ENCODE measurements at places on chromosomes 12 and 14.

- no peak for DNase-seq
Measured at GRCh38 chr14:95185033-95185766, 27.9 kb upstream of the DICER1 start.

DNA sequence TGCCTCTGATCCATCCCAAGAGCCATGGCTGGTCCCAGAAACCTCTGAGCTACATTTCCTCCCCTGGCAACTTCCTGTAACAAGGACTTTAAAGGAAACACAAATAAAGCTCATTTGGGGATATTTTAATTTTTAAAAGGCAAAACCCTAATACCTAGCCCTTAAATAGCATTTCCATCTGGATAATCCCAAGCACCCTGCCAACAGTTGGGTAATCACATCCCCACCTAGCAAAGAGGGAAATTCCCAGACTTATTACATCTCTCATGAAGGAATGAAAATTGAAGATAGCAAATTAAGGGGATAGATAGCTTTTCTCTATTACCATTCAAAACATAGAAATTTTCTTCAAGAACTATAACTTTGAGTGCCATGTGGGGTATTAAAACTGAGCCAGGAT lies 213.7 kb upstream of the BMP4 start:
- DNase-seq: no peak

GRCh38 chr12:57055824-57056223 lies 5.9 kb upstream of the MYO1A start:
- no peak for DNase-seq

- DNase-seq: no peak
Measured at GRCh38 chr14:59754256-59754655, 116.3 kb downstream of the RTN1 start.

DNA sequence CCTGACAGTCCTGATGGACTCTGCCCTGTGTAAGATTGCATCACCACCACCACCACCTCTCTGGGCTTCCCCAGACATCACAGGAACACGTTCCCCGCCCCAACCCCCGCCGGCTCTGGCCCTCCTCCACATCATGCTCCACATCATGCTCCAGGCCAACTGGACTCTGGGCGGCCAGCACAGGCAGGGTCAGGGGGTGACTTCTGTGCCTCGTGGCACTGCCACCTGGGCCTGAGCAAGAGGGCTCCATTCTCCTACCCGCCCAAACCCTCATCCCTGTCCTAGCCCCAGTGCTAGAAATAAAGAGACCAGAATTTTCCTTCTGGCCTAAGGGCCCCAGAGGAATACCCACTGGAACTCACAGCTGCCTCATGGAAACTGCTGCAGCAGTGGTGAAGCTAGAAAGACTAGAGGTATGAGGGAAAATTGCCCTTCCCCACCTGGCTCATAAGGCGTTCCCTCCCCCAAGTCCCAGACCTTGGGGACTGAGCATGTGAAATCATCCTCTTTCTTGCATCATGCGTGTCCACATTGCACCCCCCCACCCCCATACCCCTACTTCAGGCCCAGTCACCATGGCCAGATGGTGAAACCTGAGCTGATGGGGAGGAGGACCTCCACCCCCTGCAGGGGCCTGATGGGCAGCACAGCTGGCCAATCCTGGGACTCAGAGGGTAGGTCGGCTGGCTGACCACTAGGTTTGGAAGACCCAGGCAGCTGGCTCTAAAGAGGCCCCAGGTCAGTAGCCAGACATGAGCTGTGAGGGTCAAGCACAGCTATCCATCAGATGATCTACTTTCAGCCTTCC lies at the start of gene INHBE:
Gene INHBE (plus strand): TSS at position 742 of the 808 bp plus-strand sequence. CDS start 230 bp downstream, outside the sequence.
- DNase-seq: no peak

DNA sequence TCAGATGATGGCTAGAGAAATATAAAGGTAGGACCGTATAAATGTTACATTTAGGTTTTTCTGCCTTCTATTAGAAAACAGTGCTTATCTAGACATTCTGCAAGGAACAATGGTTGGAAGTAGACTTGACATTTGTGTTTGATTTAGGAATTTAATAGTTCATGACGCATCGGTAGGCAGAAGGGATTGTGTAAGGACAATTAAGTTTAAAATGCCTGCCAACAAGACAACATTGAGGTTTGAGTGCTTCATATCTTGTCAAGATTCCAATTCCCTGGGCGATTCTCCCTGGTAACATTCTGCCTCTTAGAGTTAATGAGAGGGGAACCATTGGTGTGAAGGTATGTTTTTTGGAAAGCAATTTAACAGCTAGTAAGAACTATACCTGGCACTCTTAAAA lies 186.8 kb upstream of the RBM19 start:
- DNase-seq: no peak

GRCh38 chr12:836952-837351 lies 84.6 kb downstream of the WNK1 start:
- no peak for DNase-seq

- DNase-seq: no peak
Measured at GRCh38 chr14:93046705-93047050, 69.0 kb downstream of the ITPK1 start.

DNA sequence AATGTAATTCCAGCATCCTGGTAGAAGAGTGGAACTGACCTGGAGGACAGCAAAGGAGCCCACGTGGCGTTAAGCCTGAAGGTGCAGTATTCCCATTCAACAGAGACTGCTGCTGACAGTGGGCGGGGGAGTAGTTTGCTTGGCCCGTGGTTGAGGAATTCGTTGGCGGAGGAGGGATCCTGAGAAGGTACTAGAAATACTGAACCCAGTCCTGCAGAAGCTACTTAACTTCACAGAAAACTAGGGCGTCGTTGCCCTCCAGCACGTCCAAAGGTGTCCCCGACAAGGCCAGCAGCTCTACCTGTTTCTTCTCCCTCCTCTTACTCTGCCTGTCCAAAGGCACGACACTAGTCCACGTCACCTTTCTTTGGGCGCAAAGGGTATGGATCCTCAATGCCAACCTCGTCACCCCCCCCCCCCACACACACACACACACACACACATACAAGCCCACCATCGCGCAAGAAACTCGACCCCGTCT lies 303 bp downstream of the PUS7L start:
- peak; percentile 26 for DNase-seq

- DNase-seq: no peak
Measured at GRCh38 chr14:81345781-81346180, 54.3 kb downstream of the STON2 start.

DNA sequence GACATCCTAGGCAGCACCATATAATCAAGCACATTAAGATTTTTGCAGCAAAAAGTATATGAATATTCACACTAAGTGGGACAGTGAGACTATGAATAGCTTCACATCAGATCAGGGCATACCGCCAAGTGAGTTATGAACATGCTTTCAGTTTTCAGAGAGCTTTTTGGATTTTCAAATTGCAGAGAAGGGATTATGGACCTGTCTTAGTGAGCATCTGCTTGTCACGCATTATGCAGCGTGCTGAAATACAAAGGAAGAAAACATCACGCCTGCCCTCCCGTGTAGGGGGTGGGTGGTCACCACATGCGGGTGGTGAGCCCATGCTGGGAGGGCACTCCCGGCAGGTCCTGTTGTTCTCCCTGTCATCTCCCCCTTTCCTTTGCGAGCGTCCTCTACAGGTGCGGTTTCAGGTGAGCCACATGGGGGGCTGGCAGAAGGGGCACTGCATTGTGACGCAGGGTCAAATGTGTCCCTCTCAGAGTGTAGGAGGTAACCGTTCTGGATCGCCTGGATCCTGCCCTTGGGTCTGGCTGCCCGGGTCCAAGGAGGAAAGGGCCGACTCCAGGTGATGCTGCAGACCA lies 42.6 kb downstream of the TRAF3 start:
- DNase-seq: no peak

DNA sequence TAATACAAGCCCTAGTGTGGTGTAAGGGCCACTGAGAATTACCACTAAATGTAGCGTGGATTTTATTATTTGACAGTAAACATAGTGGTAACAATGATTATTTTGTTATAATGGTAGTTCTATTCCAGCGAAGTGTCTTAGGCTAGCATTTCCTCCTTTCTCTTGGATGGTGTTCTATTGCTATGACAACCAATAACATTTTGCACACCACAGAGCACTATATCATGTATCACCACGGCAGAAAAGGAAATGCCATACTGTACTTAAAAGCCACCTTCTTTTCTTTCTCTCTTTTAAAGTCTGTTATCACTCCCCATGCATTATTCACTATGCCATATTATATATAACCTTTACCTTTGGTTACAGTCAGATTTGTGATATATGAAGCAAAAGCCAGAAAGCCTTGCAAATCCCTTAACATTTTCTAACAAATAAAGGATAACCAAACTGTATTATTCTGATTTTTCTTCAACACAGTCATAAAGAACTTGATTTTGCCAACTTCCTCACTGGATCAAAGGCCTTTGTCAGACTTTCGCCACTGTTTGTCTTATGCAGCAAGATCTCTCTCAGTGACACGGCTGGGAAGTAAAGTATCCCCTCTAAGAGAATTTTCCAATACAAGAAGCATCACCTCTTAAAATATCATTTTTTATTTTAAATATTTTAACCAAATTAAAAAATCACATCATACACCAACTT lies 195.8 kb downstream of the FOXN3 start:
- no peak for DNase-seq

DNA sequence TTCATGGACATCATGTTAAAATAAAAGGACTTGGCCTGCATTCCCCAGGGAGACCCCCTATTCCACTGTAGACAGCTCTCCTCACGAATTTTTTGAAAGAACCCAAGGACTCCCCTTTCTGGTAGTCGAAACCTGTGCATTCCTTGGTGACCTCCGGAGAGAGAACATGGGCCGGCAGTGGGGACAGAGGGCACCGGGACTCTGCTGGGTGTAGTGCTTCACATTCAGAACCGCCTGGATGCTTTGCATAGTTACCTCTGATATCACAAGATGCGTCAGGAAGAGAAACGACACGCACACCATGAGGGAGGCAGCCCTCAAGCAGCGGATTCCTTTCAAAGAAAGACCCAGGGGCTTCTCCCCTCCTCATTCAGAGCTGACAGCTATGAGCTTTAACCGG lies 9.7 kb downstream of the CKAP4 start:
- no peak for DNase-seq

DNA sequence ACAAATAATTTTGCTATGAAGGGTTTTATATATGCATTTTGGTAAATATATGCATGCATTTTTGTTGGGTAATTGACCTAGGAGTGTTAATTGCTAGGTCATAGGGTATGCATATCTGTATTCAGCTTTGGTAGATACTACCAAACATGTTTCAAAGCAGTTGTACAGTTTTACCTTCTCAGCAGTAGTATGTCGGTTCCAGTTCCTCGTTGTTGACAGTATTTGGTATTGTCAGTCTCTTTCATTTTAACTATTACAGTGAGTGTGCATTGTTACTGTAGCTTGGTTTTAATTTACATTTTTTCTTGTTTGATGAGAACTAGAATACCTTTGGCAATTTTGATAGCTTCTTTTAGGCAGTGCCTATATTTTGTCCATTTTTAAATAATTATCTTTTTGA lies 98.9 kb downstream of the ARID2 start:
- DNase-seq: no peak

DNA sequence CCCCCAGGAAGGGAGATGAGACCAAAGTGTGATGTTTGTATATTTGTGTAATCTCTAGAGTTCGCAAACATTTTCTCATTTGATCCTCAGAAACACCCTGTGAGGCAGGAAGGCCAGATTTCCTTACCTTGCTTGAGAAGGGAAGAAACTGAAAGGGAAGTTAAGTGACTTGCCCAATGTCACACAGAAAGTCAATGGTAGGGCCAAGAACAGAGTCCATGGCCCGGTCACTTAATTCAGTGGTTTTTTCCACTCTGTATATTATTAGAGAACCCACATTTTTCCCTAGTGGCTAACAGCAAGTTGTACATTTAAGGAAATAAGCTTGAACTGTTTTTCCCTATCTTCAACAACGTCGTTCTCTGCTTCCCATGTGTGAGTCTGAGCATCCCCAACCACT lies 25.6 kb upstream of the CHPT1 start:
- DNase-seq: no peak

DNA sequence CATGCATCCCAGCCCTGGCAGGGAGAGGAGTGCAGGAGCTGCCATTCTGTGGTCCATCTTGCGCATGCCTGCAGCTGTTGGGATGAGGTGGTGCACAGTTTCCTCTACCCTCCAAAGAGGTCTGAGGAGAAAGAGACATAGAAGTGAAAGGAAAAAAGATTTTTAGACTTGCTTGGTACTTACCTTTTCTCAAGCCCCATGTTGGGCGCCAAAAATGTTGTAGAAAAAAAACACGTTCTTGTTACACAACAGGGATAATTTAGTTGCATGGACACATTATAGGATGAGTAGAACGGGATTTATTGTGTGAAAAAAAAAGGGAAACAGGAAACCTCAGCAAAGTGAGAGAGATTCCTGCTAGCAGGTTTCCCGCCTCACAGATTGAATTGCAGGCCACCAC lies 244.4 kb upstream of the GARIN2 start:
- DNase-seq: no peak

DNA sequence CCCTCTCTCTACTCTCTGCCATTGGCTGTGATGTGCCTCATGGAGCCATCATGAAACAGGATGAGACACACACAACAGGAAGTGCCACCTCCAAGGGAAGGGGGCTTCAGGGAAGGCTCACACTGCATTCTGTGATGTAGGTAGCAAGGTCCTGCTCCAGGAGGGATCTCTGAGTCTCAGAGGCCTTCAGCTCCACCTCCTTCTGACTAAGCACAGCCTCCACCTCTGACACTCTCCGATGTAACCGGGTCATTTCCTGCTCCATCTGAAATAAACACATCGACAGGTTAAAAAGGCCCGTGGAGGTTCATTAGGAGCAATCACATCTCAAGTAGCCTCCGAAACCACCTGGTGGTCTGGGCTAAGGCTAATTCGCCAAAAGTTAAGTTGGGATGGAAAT lies 93.3 kb downstream of the CIT start:
- DNase-seq: no peak

- DNase-seq: no peak
Measured at GRCh38 chr14:93045965-93046704, 69.6 kb downstream of the ITPK1 start.

Data from tibial artery (tissue), 4 donors.